ENCODE measurements at places on chromosomes 6 and 20. TPM values are rescaled to one million over a fixed set of nuclear protein-coding genes. Genes with fewer than 3 reads are reported as not detected.

WFDC12 gene
- total RNA-seq, result not detected

RNF5 gene
- 68.0 TPM for total RNA-seq

ZFP57 gene
- total RNA-seq, result not detected

PEX7 gene
- total RNA-seq, result 11.6 TPM

PLA2G7 gene
- 0.68 TPM for total RNA-seq

RNF39 gene
- not detected for total RNA-seq

RHAG gene
- total RNA-seq, result not detected

ATG5 gene
- 31.4 TPM for total RNA-seq

ASIP gene
- total RNA-seq, result not detected

CCN5 gene
- total RNA-seq, result not detected

MSH5 gene
- 57.2 TPM for total RNA-seq

NKAIN4 gene
- total RNA-seq, result not detected

TREM1 gene
- total RNA-seq, result not detected

PACRG gene
- total RNA-seq, result 0.42 TPM

C6orf136 gene
- total RNA-seq, result 17.9 TPM
